Stomach (tissue), 19 donors: ENCODE measurements at places on chromosomes 7 and 10.
A peak's percentile ranks its signal among the peaks of the same experiment; 100 is the strongest.

DNA sequence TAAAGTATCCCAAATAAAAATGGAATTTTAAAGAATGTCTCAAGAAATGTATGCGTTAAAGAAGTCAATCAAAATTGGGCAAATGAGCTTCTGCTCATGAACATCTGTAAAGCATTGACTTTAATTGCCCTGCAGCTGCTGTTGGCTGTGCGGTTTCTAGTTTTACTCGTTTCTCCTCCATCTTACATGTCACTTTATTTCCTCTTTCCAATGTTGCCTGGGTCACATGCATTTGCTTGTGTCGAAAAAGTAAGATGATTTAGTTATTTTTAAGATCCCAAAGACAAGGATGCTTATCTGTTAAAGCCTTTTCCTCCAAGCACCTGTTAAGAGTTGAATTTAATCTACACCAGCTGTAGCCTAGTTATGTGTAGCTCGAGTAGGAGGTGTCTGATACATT, 310.4 kb downstream of the EXOC4 start:
- no peak for DNase-seq

DNA sequence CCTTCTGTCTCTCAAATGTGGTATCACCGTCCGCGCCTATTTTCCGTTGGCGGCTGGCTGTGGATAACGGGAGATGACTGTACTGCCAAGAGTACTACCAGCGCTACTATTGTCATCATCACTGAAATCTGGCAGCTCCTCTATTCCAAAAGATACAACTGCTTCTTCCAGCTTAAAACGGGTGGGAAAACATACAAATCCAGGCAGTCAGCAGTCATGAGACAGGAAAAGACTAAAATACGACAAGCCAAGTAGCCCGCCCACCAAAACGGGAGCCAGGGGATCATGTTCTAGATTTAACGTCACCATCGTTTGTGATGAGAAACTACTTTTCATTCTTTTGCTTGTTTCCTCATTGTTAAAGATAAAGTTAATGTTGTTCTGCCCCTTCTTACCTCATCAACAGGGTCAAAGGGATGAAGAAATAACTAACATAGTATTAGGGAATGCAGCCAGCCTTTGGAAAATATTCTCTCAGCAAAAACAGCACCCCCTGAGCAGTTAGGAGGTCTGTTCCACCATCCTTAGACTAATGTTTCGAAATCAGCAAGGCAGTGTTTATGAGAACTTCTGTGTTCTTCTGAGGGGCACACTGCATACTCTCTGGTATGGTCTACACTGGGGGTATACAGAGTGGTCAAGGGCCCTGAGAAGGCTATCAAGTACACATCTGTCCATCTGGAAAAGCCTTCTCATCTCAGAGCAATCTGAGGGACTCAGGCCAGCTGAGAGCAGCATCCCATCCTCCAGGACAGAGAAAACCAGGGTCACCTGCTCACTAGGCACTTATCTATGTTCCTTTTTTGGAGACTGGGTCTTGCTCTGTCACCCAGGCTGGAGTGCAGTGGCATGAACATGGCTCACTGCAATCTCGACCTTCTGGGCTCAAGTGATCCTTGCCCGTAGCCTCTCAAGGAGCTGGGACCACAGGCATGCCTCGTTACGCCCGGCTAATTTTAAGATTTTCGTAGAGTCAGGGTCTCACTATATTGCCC, 47.5 kb downstream of the GNA12 start:
- DNase-seq, result no peak

DNA sequence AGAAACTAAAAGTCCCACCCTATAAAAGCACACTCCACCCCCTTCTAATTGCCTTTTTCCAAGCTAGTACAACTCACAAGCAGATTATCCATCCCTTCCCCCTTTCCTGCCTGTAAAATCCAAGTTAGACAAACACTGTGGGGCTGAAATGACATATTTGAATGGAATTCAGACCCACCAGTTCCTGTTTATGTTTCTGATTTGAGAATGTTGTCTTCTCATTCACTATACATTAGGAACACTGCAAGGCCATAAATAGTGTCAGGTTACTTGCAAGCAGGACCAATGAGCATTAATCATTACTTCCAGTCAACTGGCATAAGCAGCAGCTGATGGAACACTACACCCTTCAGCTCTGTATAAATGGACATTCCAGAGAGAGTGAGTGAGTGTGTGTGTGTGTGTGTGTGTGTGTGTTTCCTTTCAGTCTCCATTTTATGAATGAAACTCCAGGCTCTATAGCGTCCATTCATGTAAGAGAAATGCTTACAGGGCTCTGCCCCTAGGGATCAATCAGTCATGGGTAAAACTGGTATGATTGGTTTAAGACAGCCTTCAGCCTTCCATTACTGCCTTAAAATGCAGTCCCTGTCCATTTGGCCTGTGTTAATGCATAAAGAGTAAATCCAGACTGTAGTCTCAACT, 69.3 kb downstream of the ETV1 start:
- DNase-seq, result no peak

- DNase-seq, result no peak
Observed at GRCh38 chr10:59868696-59869593, 37.4 kb downstream of the CCDC6 start.

DNA sequence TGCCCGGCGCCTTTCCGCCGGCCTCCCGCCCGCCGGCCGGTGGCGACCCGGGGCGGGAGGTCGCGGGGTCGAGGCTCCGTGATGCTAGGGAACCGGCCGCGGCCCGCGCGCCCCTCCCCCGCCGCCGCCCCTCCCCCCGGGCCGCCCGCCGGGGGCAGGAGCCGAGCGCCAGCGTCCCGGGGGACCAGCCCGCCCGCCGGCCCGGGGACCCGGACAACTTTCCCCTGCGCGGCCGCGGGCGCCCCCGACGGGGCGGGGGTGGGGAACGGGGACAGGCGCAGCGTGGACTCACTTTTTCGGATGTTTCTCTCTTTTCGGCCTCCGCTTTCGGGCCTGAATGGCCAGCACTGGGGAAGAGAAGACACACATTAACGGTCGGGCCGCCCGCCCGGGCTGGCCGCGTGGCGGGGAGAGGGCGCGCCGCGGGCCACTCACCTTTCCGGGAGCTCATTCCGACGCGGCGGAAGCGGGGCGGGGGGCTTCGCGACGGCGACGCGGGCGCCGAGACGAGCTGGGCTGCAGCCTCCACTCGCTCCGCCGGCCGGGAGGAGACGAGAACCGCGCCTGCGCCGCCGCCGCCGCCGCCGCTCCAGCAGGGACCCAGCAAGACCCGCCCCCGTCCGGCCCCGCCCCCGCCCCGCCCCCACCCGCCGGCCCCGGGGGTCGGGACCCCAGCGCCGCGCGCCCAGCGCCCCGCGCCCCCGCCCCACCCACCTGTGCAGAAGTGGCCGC, at the start of gene SRPK2:
TSS of gene SRPK2 (minus strand) at position 566 of the 732 bp plus-strand sequence.
- peak; percentile 84 for DNase-seq

- DNase-seq, result no peak
Observed at GRCh38 chr10:31346953-31347352, 27.9 kb downstream of the ZEB1 start.

DNA sequence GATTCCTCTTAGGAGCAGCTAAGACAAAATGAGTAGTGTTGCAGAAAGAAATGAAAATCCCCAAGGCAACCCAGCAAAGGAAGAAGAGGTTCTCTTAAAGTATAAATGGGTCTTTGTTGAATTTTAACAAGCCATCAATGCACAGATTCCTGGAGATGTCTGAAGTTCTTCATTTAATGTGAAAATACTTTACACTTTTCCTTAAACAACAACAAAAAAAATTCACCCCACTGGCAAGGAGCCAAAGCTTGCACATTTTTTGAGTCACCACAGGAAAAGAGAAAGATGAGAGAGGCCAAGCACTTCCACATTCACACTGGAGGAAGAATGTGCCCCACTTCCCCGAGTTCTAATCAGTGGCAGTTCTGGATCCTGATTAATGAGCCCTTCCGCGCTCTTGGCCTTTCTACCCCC, 286.4 kb upstream of the MEOX2 start:
- no peak for DNase-seq

DNA sequence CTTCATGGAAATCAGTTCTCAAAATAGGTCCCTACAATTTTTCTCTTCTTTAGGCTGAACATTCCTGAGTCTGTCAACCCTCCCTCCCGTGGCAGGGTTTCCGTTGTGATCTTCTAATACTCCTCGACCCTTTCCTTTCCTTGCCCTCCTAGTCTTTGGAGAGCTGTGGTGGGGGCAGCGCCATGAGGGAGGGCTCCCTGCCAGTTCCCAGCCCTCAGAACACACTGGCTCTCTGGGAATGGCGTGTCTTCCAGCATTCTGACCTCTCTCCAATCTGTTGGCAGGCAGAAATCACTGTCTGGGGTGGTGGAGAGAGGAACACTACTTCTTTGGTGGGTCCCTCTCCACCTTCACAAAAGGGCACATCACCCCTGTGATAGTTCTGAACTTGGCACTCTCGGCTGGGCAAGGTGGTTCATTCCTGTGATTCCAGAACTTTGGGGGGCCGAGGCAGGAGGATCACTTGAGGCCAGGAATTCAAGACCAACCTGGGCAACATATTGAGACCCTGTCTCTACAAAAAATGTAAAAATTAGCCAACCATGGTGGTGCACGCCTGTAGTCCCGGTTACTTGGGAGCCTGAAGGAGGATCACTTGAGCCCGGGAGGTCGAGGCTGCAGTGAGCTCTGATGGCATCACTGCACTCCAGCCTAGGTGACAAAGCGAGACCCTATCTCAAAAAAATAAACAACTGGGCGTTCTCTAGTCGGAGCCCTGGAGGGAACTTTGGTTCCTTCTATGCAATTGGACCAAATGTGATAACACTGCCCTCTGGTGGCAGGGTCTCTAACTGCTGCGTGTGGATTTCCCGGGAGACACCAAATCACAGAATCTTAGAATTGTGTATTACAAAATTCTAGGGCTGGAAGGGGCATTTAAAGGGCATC, 13.1 kb upstream of the ARPC1A start:
- DNase-seq, result peak; percentile 83
